ENCODE measurements at places on chromosomes 2 and 18.

DNA sequence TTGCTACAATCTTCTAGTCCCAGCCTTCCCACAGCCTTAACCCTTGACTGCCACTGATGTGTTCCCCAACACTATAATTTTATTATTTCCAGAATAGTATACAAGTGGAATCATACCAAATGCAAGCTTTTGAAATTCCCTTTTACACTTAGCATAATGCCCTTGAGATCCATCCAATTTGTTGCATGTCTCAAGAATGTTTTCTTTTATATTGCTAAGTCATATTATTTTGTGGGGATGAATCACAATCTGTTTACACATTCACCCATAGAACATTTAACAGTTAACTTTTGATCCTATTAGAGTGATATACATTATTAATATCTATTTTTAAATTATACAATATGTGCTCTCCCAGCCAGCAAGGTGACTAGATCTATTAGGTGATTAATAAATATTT is 74.3 kb upstream of the KYNU start:
- no peak for DNase-seq

- DNase-seq = no peak
Measured at GRCh38 chr2:27967076-27967475, 76.5 kb downstream of the BABAM2 start.

GRCh38 chr2:136251885-136252585 is 134.1 kb upstream of the CXCR4 start:
- DNase-seq = no peak

DNA sequence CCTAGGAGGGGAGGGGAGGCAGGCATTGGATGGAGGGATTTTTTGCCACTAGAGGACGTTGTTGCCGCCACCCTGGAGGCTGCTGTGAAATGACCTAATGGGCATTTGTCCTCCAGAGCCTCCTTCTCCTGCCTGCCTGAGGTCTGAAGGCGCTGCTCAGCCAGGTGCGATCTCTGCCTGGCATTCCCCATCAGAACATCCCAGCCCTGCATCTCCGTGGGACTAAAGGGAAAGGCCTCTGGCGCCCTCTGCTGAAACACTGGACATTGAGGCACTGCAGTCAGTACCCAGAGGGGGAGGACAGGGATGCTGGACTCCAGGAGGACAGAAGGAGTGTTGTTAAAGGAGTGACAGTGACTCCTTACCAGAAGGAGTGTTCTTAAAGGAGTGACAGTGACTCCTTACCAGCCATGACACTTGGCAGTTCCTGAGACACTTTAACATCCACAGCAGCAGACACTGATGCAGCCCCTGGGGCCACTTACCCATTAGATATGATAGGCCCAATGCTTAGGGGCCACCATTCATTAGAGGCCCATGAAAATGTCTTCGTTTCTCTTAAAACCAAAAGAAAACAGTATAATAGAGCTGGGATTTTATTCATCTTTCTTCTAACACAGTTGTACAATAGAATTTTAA is 17.0 kb downstream of the THNSL2 start:
- no peak for DNase-seq

DNA sequence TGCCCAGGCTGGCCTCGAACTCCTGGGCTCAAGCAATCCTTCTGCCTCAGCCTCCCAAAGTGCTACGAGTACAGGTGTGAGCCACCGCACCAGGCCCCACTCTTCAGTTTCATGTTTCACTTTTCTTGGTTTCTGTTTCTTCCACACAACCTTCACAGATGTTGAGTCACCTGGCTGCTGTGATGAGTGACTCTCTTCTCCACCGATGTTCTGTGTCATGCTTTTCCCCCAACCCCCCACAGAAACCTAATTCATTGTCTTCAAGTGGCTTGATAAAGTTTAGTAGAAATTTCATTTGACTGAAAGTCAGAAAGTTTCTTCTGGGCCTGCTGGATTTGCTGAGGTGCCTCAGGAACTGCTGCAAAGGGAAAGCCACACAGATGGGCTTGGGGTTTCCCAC is 78.5 kb downstream of the SPHKAP start:
- peak; percentile 40 for DNase-seq
